Ascending aorta (tissue), 2 donors: ENCODE measurements at places on chromosomes 2 and 18. TPM values are rescaled to one million over a fixed set of nuclear protein-coding genes. Genes with fewer than 3 reads are reported as not detected.
A peak's percentile ranks its signal among the peaks of the same experiment; 100 is the strongest.

DNA sequence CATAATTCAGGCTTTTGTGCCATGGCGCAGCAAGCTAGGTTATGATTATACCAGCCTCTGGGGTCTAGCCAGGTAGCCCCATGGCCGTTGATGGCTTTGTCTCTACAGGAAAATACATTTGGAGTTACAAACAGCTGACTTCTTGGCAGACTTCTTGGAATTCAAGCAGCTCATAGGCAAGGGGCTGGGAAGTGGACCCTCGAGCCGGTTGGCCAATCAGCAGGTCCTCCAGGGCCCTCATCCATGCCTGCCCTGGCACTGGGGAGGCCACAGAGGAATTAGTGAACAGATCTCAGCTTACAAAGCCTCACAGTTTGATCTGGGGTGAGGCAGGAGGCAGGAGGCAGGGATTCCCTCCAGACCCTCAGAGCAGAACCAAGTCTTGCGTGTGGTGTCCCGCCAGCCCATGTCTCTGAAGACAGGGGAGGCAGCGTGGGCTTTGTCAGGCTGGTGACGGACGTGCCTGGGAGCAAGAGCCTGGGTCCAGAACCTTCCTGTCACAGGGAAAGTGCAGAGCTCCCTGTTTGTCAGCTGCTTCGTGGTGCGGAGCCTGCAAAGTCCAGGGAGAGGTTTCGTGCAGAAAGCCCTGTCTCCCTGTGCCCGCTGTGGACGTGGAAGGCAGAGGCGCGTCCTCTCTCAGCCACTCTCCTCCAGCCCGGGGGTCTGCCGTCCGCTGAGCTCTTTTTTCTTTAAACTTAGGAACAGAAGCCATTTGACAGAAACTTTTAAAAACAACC is 131.7 kb downstream of the KLHL29 start:
- H3K27ac ChIP-seq: no peak overlapping the region
- DNase-seq: no peak
- no peak overlapping the region for H3K4me3 ChIP-seq
- H3K4me1 ChIP-seq: no peaks in the 10 kb centered on the region
- H3K27me3 ChIP-seq: no peaks in the 10 kb centered on the region

DNA sequence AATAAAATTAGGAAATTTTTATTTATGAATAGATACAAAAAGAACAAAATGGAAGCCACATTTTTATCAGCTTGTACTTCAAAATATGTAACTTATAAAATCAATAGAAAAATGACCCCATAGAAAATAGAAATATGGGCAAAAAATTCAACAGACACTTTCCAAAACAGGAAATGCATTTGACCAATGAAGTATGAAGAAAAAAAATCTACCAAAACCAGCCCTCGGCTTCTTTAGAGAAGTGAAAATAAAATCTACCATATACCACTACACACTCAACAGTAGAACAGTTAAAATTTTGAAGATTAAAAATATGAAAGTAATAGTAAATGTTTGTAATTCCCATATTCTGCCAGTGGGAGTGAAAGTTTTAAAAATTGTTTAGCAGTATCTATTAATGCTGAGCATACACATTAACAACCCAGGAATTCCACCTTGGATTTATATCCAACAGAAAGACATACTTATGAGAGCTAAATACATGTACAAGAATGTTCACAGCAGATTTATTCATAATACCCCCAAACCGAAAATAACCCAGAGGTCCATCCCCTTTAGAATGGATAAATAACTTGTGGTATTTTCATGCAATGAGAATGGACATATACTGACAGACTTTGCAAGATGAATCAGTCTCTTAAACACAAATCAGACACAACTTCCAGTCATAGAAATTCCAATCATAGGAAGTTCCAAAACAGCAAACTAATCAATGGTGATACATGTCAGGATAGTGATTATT is 318.0 kb downstream of the FIGN start:
- H3K4me1 ChIP-seq: no peaks in the 10 kb centered on the region
- H3K27ac ChIP-seq: no peak overlapping the region
- H3K4me3 ChIP-seq: no peak overlapping the region
- H3K27me3 ChIP-seq: no peaks in the 10 kb centered on the region

Gene UCN
- total RNA-seq: not detected

GRCh38 chr2:127586746-127587295 is 51.3 kb downstream of the MYO7B start:
- H3K27ac ChIP-seq: no peak overlapping the region
- H3K36me3 ChIP-seq: no peaks in the 10 kb centered on the region
- H3K27me3 ChIP-seq: no peaks in the 10 kb centered on the region
- DNase-seq: peak; percentile 42
- H3K4me1 ChIP-seq: no peaks in the 10 kb centered on the region

DNA sequence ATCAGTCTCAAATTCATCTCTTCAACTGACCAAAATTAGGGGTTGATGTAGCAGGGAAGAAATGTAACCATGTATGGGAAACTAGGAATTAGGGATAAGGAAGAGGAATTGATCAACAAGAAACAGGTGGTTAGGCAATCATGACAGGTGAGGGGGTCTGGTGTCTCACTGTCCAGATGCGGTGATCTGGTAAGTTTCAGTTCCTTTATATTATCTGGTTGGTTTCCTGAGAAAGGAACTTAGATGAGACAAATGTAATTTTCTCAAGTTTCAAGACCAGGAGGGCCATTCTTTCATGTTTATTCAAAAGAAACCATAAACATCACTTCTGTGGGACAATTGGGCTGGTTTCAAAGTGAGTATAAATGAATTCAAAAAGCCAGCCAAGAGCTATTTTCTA is 306.2 kb upstream of the KCNJ3 start:
- no peak overlapping the region for H3K4me3 ChIP-seq
- DNase-seq: no peak
- no peak overlapping the region for H3K27ac ChIP-seq
- H3K36me3 ChIP-seq: no peaks in the 10 kb centered on the region

DNA sequence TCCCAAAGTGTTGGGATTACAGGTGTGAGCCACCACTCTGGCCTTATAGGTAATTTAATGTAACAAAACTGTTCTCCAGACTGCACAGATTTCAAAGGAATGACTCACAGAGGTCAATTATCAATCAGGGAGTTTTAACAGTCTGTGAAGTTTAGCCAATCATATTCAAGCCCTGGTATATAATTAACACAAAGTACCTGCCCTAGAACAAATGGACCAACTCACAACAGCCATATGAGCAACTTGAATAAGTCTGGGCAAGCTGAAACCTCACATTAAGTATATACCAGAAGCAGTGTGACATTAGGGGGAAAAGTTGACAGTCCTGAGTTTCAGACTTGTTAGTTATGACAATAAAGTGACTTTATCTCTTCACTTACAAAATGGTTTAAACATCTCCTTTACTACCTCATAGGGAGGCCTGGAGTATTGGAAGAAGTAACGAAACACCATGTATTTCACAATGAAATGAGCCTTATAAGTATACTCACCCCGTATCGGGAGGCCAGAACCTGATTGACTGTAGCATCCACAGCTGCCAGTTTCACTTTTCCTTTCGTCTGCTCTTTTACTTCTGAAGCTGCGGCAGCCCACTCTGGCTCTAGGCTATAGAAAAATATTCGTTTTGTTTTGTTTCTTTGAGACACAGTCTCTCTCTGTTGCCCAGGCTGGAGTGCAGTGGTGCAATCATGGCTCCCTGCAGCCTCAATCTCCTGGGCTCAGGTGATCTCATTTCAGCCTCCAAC is 22.2 kb downstream of the PDIA6 start:
- H3K4me3 ChIP-seq: no peak overlapping the region
- no peaks in the 10 kb centered on the region for H3K4me1 ChIP-seq
- no peaks in the 10 kb centered on the region for H3K27me3 ChIP-seq
- no peak overlapping the region for H3K27ac ChIP-seq

DNA sequence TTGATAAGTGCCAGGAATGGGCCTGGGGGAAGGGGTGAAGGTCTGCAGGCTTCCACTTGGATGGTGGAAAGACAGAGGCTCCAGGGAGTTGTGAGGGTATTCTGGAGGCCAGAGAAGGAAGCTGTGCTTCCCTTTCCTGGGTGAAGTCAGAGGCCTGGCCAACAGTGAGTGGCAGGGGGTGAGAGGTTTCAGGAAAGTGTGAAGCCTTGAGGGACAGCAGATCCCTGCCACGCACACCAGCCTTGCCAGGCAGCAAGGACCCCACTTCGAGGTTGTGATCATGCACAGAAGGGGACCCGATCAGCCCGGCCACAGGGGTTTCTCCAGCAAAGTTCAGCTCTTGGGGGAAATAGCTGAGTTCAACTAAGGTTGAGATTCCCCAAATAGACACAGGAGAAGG is 66.5 kb downstream of the SMAD7 start:
- no peaks in the 10 kb centered on the region for H3K27me3 ChIP-seq
- DNase-seq: peak; percentile 53
- no peaks in the 10 kb centered on the region for H3K4me1 ChIP-seq
- no peak overlapping the region for H3K4me3 ChIP-seq
- H3K36me3 ChIP-seq: no peaks in the 10 kb centered on the region
- H3K27ac ChIP-seq: no peak overlapping the region

DNA sequence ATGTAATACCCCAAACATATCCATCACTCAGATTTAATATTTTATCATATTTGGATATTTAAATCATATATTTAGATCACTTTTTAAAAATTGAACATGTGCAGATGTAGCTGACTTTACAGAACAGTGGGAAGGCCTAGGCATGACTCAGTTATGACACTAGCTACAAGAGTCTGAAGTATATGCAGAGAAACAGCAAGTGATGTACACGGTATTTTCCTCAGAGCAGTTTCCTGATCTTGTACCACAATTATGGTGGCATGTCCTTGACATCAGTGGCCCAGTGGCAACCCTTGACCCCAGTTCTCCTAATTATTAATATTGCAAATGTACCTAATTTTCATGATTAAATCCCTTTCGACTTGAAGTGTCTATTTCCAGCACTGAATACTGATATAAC is 28.2 kb downstream of the CDKL4 start:
- DNase-seq: no peak
- no peaks in the 10 kb centered on the region for H3K4me1 ChIP-seq
- no peaks in the 10 kb centered on the region for H3K27me3 ChIP-seq
- no peak overlapping the region for H3K27ac ChIP-seq
- H3K4me3 ChIP-seq: no peak overlapping the region

Gene CD207
- total RNA-seq: not detected

DNA sequence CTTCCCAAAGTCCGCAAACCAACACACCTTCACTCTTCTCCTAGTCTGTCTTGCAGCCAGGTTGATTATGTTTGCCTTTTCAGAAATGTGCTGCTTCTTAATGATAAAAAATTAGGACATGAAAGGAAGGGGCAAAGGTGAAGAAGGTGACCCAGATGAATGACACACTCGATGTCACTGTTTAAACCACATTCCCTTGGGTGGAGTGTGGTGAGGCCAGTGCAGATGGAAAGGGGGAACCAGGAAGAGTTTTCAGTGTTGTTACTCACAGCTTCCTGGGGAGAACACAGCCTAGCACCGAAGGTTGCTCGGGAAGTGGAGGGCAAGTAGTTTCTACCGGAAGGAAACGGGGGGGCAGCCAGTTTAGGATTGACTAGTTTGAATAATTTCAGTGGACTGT is 57.2 kb upstream of the BOD1L2 start:
- H3K36me3 ChIP-seq: no peaks in the 10 kb centered on the region
- no peak for DNase-seq
- no peak overlapping the region for H3K4me3 ChIP-seq
- no peaks in the 10 kb centered on the region for H3K27me3 ChIP-seq

Gene TTN
- 7.6 TPM for total RNA-seq

DNA sequence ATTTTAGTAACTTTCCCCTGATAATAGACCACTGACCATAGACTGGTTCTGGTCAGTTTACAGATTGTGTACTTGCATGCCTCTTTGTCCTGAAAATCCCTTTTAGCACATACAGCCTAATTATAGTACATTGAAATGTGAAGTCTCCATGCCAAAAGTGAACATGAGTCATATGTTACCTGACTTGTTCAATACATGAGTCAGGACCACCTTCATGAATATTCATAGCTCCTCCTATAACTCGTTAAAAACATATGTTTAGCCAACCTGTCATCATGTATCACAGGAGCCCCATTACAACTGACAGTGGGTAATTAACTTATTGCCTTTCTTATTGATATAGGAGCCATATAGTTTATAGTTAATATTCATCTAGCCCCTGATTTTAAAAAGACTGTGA is 78.6 kb downstream of the SH3YL1 start:
- no peak overlapping the region for H3K27ac ChIP-seq
- no peaks in the 10 kb centered on the region for H3K4me1 ChIP-seq
- DNase-seq: no peak
- H3K27me3 ChIP-seq: no peaks in the 10 kb centered on the region
- H3K4me3 ChIP-seq: no peak overlapping the region
